Daoy (cell line): ENCODE measurements at places on chromosomes 2 and 18. TPM values are rescaled to one million over a fixed set of nuclear protein-coding genes. Genes with fewer than 3 reads are reported as not detected.
A peak's percentile ranks its signal among the peaks of the same experiment; 100 is the strongest.

The MALL gene
- total RNA-seq, result 0.34 TPM in 1 of 2 replicates, not detected in the other

DNA sequence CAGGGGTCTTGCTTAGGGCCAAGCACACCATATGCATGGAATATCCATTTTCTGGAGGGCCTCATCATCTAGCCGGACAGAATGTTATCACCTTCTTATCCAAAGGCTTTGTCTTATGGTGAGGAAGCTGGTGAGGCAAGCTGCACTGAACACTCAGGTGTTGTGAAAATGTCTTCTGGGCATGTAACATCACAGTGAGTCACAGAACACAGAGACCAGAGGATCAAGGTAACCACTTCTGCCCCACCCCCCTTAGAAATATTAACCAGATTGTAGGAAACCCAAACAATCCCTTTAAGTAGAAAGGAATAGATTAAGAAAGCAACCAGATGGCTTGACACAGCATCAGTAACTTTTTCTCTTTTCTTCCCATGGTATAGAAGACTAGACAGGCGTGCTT, 51.1 kb downstream of the MYO5B start:
- no peak for DNase-seq

- no peak for DNase-seq
Measured at GRCh38 chr2:195471807-195472206, 185.2 kb upstream of the SLC39A10 start.

GRCh38 chr18:77108821-77109647, 23.5 kb downstream of the MBP start:
- no peak for DNase-seq

DNA sequence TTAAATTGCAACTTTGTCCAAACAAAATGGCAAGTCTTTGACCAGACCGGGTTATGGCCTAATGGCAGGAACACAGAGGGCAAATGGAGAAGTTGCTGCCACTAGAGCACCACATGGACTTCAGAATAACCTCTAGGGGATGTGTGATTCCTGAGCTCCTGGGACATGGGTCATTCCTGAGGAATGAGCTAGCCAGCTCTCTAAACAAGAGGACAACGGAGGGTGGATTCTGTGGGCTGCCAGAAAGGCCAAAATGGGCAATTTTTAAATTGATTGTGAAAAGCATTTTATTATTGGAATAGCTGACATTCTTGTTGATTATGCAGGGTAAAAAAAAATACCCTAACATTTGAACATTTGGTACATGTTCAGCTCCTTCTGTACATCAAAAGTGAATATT, 109.8 kb upstream of the FZD5 start:
- peak; percentile 9 for DNase-seq

The OST4 gene
- total RNA-seq, result 184 and 194 TPM in 2 replicates

The ARHGEF4 gene
- total RNA-seq, result 0.27 and 1.5 TPM in 2 replicates

GRCh38 chr2:26687328-26687727, 5.2 kb upstream of the KCNK3 start:
- no peak for DNase-seq

DNA sequence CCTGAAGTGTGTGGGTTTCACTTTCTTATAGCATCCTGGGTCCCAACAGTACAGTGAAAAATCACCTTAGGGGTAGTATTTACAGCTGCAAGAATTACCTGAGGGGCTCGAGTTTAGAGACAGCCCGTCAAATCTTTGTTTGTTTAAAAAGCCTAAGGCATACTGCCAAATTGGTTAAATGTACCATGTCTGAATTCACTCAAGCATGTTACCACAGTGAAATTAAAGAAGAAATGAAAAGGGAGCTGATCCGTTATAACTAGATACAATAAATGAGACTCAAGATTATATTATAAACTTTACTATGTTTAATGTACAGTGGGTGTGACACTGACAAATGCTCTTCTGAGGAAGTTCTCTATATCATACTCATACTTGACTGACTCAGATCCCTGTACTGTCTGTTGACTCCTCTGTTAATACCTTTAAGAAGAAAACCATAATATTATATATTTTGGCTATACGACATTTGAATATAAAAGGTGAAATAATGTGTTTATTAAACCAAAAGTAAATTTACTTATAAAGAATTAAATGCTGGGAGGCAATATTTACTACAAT, 107.3 kb downstream of the TMEFF2 start:
- DNase-seq, result no peak

GRCh38 chr2:209367075-209367747, 56.6 kb upstream of the MAP2 start:
- no peak for DNase-seq

The SCN1A gene
- not detected in 2 replicates for total RNA-seq

The CEP76 gene
- total RNA-seq, result 17.7 and 24.6 TPM in 2 replicates

The HYCC2 gene
- total RNA-seq, result 4.5 and 12.3 TPM in 2 replicates

The TMEM214 gene
- 36.7 and 42.7 TPM in 2 replicates for total RNA-seq

The CAVIN2 gene
- total RNA-seq, result 0.06 TPM in 1 of 2 replicates, not detected in the other

DNA sequence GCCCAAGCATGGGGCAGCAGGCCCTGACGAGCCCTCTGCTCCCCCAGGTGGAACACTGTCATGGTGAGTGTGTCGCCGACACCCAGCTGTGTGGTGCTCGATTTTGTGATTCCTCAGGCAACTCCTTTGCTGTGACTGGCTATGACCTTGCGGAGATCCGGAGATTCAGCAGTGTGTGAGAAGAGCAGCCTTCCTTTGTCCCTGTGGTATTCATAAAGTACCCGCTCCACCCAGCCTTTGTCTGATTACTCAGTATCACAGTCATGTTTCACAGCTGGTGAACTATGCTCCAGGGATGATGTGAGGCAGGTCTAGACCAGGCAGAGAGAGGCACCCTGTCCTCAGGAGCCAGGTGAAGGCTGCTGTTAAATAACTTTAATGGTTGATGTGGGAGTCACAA, 4.0 kb downstream of the WDR54 start:
- no peak for DNase-seq

The TRIM43 gene
- not detected in 2 replicates for total RNA-seq

GRCh38 chr2:176128172-176128981, 1.1 kb upstream of the HOXD8 start:
- DNase-seq, result peak; percentile 51

The FEV gene
- 0.34 TPM in 1 of 2 replicates, not detected in the other for total RNA-seq

GRCh38 chr18:56662902-56663301, 11.7 kb downstream of the WDR7 start:
- DNase-seq, result no peak

DNA sequence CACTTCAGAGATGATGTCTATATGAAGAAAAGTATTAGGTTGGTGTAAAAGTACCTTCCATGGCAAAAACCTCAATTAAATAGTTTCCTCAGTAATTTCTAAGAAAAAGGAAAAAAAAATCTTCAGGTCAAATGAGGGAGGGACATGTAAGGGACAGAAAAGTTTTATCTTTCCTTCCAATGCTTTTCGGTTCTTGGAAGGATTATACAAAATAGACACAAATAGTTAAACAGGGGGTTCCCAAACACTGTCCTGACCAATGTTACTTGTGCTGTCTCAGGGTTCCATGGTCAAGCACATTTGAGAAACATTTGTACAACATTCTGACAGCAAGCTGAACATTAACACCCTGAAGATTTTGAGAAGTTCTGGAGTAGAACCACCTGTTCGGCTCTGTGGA, 22.0 kb downstream of the ERMN start:
- DNase-seq, result no peak

The FAM237A gene
- not detected in 2 replicates for total RNA-seq

The CTNNA2 gene
- total RNA-seq, result not detected in 2 replicates
